Activated naive CD8-positive, alpha-beta T cell treated with anti-CD3 and anti-CD28 coated beads for 36 hours (primary cell): ENCODE measurements at places on chromosomes 4 and X. TPM values are rescaled to one million over a fixed set of nuclear protein-coding genes. Genes with fewer than 3 reads are reported as not detected.

- no peaks in the 10 kb centered on the region for H3K4me1 ChIP-seq
- no peak overlapping the region for H3K4me3 ChIP-seq
- no peaks in the 10 kb centered on the region for H3K36me3 ChIP-seq
- no peaks in the 10 kb centered on the region for H3K27me3 ChIP-seq
These were observed 306.9 kb downstream of the KCNIP4 start for GRCh38 chr4:21641696-21642095.

DNA sequence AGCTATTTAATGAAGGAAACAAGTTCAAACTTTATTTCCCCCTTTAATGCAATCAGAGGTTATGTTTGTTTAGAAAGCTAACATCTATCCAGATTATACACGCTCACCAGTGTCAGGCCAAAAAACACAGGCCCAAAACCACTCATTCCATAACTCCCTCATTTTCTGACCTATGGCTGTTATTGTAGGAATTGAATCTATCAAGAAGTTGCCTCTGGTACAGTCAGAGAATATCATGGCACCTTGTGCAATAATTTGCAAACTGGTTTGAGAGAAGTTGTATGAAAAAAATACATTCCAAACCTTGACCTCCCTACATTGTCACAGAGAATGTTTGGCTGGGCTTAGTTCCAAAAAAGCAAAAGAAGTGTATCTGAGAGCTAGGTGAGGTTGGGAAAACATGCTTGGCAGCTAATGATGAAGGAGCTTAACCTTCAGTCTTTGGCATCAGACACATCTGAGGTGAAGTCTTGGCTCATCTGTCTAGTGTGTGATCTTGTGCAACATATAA, 591.0 kb downstream of the ANKRD50 start:
- DNase-seq: no peak
- no peak overlapping the region for H3K27ac ChIP-seq
- no peak overlapping the region for H3K4me3 ChIP-seq
- H3K4me1 ChIP-seq: no peaks in the 10 kb centered on the region

GRCh38 chrX:64169988-64170387, 35.5 kb downstream of the AMER1 start:
- no peaks in the 10 kb centered on the region for H3K27me3 ChIP-seq
- H3K27ac ChIP-seq: no peak overlapping the region
- no peak overlapping the region for H3K4me3 ChIP-seq
- H3K36me3 ChIP-seq: no peaks in the 10 kb centered on the region
- no peak for DNase-seq

DNA sequence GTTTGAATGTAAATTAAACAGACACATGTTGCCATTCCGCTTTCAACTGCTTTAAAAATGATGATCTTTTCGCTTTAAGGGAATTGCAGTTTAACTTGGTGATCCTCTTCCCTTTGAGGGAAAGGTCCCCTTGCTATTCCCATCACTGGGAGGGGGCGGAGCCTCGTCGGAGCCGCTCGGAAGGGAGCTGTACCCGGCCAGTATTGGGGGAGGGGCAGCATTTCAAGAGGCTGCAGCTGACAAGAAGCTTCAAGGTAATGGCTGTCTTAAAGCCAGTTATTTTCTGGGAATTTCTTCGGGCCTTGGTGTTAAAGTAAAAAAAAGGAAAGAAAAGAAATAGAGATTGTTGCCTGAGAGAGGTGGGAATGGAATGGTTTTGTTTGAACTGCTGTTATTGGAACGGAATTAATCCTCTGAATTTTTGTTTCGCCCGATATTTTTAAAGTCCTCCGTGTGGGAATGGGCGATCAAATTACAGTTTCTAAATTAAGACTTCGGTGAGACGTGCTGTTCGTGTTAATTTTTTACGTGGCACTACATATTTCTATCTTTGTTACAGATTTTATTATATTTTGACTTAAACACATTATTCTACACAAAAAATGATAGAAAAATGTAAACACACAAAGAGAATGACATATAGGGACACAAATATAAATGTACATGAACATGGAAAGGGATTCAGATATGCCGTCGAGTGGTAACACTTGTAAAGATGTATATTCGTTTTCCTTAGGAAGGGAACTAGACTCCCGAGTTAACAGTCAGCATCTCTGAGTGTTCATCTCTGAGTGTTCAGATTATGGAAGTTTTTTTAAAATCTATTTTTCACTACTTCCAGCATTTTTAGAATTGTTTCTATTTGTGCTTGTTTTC, 9.2 kb downstream of the PWWP3B start:
- H3K36me3 ChIP-seq: no peaks in the 10 kb centered on the region
- H3K4me1 ChIP-seq: no peaks in the 10 kb centered on the region
- no peak for DNase-seq
- H3K27me3 ChIP-seq: no peaks in the 10 kb centered on the region
- no peak overlapping the region for H3K27ac ChIP-seq

GRCh38 chr4:173685165-173685830, 155.3 kb upstream of the HAND2 start:
- no peak overlapping the region for H3K27ac ChIP-seq
- H3K27me3 ChIP-seq: peaks cover 9% of the 10 kb centered on the region
- no peaks in the 10 kb centered on the region for H3K36me3 ChIP-seq
- no peaks in the 10 kb centered on the region for H3K4me1 ChIP-seq
- DNase-seq: no peak

DNA sequence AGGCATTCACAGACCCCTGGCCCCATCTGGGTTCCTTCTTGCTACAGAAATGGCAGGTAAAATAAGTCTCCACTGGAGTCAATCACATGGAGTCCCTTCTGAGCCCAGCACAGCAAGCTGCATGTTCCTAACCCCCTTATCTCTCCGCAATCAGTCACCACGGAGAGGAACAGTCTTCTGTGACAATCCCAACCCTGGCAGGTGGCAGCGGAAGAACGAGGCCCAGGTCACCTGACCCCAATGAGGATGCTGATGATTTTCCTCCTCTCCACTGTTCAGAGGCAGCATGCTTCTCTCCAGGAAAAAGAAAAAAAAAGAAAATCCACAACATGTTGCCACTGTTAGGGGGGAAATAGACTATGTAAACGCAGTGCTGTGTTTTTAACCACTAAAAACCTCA, 50.1 kb downstream of the TSPAN5 start:
- peaks cover 40% of the 10 kb centered on the region for H3K4me1 ChIP-seq
- no peak overlapping the region for H3K27ac ChIP-seq
- peaks cover 24% of the 10 kb centered on the region for H3K36me3 ChIP-seq
- H3K4me3 ChIP-seq: no peak overlapping the region
- no peak for DNase-seq
- no peaks in the 10 kb centered on the region for H3K27me3 ChIP-seq

GRCh38 chrX:111102636-111103035, 6.6 kb downstream of the PAK3 start:
- peaks cover 6% of the 10 kb centered on the region for H3K27me3 ChIP-seq
- no peak for DNase-seq
- peaks cover 2% of the 10 kb centered on the region for H3K4me1 ChIP-seq
- H3K36me3 ChIP-seq: no peaks in the 10 kb centered on the region

GRCh38 chrX:12149670-12150407, 11.6 kb downstream of the FRMPD4 start:
- H3K27ac ChIP-seq: no peak overlapping the region
- no peaks in the 10 kb centered on the region for H3K27me3 ChIP-seq
- no peaks in the 10 kb centered on the region for H3K36me3 ChIP-seq
- no peak overlapping the region for H3K4me3 ChIP-seq
- H3K4me1 ChIP-seq: no peaks in the 10 kb centered on the region
- DNase-seq: no peak

The APLN gene
- 2.4 TPM for total RNA-seq

The GLOD5 gene
- total RNA-seq: not detected

The CCKAR gene
- not detected for total RNA-seq

The HTN1 gene
- total RNA-seq: not detected

The MAEA gene
- 53.2 TPM for total RNA-seq

The RAB9B gene
- total RNA-seq: 0.34 TPM
